ENCODE measurements at places on chromosomes 5 and 9. TPM values are rescaled to one million over a fixed set of nuclear protein-coding genes. Genes with fewer than 3 reads are reported as not detected.

GRCh38 chr9:16360247-16360646, 510.2 kb downstream of the BNC2 start:
- H3K4me3 ChIP-seq = no peak overlapping the region
- no peaks in the 10 kb centered on the region for H3K36me3 ChIP-seq
- peaks cover 6% of the 10 kb centered on the region for H3K4me1 ChIP-seq
- H3K27ac ChIP-seq = no peak overlapping the region

GRCh38 chr9:2853517-2853916, 9.6 kb upstream of the PUM3 start:
- DNase-seq = no peak
- no peaks in the 10 kb centered on the region for H3K36me3 ChIP-seq
- no peak overlapping the region for H3K4me3 ChIP-seq
- H3K4me1 ChIP-seq = no peaks in the 10 kb centered on the region
- no peak overlapping the region for H3K27ac ChIP-seq

DNA sequence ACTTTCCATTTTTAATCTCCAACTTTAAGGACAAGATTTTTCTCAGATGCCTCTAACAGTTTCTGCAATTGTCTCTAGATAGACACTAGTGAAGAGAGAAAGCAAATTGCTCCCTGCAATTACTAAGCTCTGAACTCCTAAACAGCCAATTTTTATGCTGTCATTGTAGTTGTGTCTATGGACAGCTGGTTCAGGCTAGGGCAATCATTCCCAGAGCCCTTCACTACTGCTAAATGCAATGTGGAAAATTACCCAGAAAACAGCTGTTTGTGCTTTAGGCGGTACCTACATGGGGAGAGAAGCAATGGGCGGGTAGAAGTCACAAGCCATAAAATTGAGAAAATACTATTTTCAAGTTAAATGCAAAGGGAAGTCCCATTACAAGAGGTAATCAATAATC, 211.6 kb downstream of the SPOCK1 start:
- H3K27me3 ChIP-seq = no peaks in the 10 kb centered on the region
- H3K4me3 ChIP-seq = no peak overlapping the region
- H3K27ac ChIP-seq = no peak overlapping the region
- DNase-seq = no peak
- peaks cover 6% of the 10 kb centered on the region for H3K4me1 ChIP-seq

DNA sequence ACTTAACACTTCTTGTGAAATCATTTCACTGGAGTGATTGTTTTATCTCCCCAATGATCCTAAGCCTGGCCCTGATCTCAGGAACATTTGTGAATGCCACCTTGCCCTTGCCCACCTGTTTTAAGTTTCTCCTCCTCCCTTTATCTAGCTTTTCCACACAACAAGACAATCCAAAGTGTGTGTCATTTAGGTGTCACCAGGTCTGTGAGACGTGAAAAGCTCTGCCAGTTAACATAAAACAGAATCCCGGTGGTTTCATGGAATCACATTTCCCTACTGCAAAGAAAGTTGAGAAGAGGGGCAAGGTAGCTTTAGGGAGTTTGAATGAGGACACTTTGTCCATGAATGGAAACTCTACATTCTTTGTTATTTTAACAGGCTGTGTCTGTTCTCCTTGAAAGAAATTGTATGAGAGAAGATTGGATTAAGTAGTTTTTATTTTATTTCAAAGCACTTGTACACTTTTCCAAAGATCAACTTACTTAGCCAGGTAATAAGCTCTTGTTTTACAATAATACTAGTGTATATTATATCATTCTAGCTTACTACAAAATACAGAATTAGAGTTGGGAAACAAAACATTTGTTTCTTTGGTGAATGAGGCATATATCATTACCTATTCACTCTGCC, 239.0 kb downstream of the ISL1 start:
- no peaks in the 10 kb centered on the region for H3K27me3 ChIP-seq
- H3K4me3 ChIP-seq = no peak overlapping the region
- no peak for DNase-seq
- H3K27ac ChIP-seq = no peak overlapping the region
- H3K4me1 ChIP-seq = no peaks in the 10 kb centered on the region

DNA sequence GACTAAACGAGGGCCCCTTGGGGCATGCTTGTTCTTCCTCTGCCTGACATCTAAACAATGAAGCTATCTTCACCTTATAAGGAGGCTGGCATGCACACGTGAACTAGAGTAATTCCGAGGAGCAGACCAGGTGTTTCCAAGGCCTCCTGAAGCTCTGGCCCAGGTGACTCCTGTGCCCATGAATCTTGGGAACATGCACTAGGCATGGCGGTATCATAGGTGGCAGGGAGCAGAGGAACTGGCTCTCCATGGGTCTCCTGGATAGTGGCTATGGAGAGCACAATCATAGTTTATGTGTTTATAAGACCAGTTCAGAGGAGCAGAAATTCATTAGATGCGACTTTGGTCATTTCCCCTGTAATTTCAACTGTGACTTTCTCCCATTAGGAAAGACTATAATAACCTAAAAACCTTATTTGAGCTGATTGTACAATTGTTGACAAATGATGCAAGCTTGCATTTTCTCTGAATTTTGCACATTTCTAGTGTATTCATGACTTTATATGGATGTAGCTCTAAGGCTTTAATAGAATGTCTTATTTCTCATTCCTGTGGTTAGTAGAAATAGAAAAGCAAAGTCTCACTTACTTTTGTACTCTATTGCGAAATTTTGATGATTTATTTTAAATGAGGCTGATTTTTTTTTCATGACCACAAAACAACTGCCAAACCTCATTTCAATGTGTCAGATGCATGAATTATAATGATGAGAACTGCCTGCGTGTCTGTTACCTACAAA, 135.3 kb upstream of the RPS23 start:
- no peak overlapping the region for H3K4me3 ChIP-seq
- no peaks in the 10 kb centered on the region for H3K36me3 ChIP-seq

DNA sequence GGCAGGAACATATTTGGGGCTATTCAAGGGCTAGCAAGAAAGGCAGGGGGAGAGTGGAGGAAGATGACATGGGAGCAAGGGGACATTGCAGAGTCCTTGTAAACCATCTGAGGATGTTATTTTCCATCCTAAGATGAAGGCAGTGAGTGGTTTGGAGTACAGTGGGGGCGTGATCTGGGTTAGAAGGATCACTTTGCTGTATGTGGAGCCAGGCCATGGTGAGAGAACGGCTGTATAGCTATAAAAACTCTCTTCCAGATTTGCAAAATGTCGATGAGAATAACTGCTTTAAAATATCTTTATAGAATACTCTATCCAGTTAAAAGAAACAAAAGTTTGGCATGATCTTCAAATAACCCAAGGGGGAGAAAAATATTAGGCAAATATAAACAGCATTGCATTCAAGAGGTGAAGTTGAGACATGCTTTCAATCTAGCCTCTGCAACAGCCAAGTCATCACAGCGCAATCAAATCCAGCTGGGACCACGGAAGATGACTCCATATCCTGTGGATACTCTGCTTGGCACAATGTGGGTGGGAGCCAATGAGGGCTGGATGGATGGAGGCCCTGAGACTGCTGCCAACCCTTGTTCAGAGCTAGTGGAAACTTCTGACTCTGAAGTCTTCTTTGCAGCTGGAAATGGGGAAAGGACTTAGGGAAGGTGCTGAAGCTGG, 111.5 kb upstream of the BASP1 start:
- H3K27me3 ChIP-seq = no peaks in the 10 kb centered on the region
- no peaks in the 10 kb centered on the region for H3K4me1 ChIP-seq
- H3K4me3 ChIP-seq = no peak overlapping the region
- no peak overlapping the region for H3K27ac ChIP-seq
- DNase-seq = no peak

DNA sequence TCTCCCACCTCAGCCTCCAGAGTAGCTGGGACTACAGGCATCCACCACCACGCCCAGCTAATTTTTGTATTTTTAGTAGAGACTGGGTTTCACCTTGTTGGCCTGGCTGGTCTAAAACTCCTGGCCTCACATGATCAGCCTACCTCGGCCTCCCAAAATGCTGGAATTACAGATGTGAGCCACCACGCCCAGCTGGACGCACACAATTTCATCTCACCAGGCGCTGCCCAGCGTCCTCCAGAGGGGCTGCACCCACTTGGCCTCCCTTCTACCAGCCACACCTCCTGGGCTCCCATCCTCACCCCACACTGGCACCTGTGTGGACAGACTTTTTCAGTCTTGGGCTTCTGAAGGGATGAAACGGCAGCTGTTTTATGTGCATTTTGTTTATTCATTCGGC, 3.8 kb upstream of the EXOC3 start:
- no peak for DNase-seq
- H3K4me3 ChIP-seq = no peak overlapping the region
- peaks cover 22% of the 10 kb centered on the region for H3K4me1 ChIP-seq
- no peak overlapping the region for H3K27ac ChIP-seq
- H3K27me3 ChIP-seq = no peaks in the 10 kb centered on the region

CAMSAP1 gene
- 41.7 TPM for total RNA-seq

CDKN2A gene
- total RNA-seq = 0.40 TPM

SUSD3 gene
- 6.3 TPM for total RNA-seq

CCL28 gene
- 2.6 TPM for total RNA-seq
